Mucosa of descending colon (tissue), 3 donors: ENCODE measurements at places on chromosomes 3 and 15. TPM values are rescaled to one million over a fixed set of nuclear protein-coding genes. Genes with fewer than 3 reads are reported as not detected.

NDN gene
- total RNA-seq: 13.4 TPM

KNG1 gene
- total RNA-seq: 0.12 TPM

SMCO1 gene
- total RNA-seq: not detected

KLHL6 gene
- total RNA-seq: 1.9 TPM

CAMK2N2 gene
- total RNA-seq: 0.95 TPM

PAK6 gene
- 0.98 TPM for total RNA-seq

ISLR2 gene
- total RNA-seq: 0.38 TPM

THBS1 gene
- total RNA-seq: 209 TPM

DNA sequence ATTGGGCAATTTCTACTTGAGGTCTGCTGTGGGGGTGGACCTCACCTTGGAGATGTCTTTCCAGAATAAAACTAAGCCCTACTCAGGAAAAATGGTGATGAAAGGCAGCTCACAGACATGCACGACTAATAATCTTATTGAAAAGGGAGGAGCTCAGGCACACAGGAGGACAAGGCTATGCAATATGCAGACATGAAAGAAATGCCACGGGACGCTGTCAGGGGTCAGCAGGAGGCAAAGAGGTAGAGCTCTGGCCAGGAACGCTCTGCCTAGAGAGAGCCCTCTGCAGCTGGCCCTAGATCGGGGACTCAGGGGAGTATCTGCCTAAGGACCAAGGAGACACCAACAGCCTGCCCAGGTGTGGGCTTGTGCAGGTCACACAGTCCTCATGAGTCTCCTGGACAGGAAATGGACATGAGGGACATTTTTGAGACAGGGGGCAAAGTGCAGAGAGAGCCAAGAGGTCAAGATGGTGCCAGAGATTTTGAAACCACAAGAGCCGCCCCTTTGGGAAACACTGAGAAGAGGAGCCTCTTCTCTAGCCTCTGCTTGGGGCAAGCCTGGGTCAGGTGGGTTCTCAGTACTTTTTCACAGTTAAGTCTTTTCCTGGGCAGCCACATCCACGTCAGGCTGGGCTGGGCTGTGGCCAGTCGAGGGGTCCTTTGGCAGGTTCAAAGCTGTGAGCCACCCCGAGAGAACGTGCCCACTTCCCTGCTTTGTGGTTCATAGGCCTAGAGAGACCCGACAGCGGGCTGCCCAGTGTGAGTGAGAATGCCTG lies 23.2 kb downstream of the EAF1 start:
- no peak for DNase-seq

DNA sequence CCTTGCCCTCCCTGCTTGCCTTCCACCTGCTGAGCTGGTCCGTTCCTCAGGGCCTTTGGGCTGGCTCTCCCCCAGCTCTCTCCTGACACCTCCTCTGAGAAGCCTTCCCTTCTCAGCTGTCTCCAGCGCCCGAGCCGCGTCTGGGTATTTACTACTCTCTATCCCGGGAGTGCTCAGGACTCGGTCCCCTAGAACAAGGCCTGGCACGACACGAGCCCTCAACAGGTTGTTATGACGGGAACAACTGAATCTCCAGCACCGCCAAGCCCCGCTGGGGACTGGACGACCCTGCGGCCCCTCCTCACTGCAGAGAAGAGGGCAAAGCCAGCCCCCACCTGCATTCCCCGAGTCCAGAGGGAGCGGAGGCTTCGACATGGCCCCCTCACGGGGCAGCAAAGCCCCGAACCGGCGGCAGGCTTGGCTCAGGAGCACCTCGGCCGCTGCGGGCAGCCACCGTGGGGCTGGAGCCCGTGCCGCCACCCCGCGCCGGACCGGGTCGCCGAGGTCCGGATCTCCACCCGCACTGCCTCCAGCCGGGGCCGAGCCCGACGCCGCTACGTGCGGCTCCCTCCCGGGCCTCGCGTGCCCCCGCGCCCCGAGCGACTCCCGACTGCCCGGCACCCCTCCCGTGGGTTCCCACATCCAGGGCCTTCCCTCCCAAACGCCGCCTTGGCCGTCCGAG lies 792 bp downstream of the TPRA1 start:
- DNase-seq: no peak

- no peak for DNase-seq
These were observed 16.6 kb downstream of the DUOX1 start for GRCh38 chr15:45146405-45146804.

- no peak for DNase-seq
These were observed 470.5 kb downstream of the EPHA3 start for GRCh38 chr3:89577637-89578530.

DNA sequence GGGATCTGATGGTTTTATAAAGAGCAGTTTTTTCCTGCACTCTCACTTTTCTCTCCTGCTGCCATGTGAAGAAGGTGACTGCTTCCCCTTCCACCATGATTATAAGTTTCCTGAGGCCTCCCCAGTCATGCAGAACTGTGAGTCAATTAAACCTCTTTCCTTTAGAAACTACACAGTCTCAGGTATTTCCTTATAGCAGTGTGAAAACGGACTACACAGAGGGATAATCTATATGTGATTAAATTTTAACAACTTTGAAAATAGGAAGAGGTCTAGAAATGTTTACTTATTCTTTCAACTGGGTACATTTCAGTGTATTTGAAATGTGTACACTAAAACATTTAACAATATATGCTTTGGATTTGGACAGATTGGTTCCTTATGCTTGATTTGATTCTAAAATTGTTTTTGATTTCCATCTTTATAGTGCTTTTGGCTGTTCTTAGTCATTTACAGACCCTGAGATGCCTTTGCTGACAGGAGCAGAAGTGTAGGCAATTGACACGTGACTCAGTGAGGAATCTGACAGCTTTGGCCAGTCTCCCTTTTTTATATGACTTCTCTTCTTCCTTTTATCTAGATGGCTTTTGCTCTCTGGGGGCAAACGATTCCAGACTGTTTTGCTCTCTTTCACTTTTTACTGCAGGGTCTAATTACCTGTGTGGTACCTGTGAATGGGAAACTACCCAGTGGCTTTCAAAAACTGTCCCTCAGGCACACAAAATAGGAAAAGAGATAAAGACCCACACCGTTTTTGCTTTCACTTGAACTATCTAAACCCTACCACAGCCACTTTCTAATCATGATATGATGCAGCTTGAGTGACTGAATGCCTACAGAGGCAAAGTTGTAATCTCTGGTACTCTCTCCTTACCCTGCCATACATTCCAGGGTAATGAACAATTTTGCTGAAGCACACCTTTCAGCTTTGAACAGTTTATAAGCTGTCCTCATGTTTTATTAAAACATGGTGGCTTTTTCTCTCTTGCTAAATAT lies 422.6 kb downstream of the ROBO1 start:
- no peak for DNase-seq

DNA sequence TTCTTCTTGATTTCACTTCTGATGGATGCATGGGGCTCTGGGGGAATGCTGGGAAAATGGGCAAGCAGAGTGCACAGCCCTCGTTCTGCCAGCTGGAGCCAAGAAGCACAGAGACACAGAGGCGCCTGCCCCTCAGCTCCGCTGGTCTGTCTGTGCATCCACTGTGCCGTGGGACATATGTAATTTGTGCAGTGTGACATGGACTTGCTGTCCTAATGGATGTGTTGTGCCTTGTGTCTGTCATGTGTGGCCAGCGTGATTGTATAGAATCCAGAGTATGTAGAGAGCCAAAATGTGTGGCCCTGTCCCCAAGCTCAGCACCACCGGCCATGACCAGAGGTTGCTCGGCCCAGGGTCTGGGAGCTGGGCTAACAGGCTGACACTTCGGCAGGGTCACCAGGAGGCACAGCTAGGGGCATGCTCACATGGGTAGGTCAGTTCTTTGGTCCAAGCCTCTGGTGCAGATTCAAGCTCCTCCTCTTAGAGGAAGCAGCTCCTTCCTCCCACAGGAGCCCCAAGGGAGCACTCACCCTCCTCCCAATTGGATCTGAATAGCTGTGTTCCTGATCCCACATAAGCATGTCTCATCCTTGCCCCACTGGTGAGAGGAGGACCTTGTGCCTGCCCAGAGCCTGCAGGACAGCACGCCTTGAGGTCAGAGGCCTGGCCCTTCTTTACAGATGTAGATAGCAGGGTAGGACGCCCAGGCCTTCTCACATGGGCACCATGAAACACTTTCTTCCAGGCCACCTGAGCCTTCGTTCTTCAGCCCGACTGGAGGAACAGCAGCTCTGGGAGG lies 100.8 kb upstream of the ABHD17C start:
- DNase-seq: no peak

DNA sequence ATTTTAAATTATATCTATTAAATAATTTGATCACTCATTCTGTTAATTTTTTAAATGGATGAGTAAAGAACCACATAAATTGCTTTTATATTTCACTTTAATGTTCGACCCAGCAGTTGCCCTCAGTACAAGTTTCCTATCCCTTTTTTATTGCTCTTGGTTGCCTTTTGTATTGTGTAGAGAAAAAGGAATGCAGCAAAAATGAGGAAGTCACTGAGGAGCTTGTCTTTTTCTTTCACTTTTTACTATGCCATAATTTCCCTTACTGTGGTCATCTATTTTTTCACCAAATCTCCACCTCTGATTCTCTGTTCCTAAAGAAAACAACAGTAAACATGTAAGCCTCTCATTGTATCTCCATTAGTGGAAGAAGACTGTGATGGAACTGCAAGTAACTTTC lies 122.7 kb downstream of the B3GALNT1 start:
- DNase-seq: no peak

- DNase-seq: no peak
These were observed 286.4 kb downstream of the EPHB1 start for GRCh38 chr3:135081451-135081850.

DNA sequence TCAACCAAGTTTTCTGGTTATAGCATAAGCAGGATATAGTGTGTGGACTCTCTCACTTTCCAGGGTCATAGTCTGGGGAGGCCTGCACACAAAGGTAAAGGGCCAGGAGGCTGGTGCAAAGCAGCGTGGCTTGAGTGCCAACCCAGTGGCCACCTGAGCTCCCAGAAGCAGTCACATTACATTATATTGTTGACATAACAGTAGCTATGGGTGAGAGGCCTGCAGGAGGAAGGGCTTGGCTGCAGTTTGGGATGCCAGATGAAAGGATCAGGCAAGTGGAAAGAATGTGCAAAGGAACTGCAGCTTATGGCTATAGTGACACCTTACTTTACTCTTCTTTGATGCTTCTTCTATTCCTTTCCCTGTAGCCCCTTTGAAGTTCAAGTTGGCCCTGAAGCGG lies 96.5 kb downstream of the FLNB start:
- DNase-seq: no peak

DNA sequence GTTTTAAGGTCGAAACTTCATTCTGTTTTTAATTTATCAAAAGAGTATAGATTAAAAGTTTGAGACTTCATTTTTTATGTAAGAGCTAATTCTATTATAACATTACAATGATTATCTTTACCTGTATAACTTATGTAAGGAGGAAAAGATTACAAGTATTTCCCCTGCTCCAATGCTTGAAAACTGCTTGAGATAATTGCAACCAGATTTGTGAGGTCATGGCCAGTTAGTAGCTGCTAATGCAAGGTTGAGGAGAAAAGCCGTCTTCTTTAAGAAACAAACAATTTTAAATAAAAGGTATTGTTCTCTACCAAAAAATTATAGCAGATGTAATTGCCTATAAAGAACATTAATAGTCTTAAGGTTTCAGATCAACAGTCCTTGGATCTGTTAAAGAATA lies 208.3 kb upstream of the UBE2E2 start:
- DNase-seq: no peak

- DNase-seq: no peak
These were observed 58.1 kb downstream of the OSBPL10 start for GRCh38 chr3:31922962-31923361.

DNA sequence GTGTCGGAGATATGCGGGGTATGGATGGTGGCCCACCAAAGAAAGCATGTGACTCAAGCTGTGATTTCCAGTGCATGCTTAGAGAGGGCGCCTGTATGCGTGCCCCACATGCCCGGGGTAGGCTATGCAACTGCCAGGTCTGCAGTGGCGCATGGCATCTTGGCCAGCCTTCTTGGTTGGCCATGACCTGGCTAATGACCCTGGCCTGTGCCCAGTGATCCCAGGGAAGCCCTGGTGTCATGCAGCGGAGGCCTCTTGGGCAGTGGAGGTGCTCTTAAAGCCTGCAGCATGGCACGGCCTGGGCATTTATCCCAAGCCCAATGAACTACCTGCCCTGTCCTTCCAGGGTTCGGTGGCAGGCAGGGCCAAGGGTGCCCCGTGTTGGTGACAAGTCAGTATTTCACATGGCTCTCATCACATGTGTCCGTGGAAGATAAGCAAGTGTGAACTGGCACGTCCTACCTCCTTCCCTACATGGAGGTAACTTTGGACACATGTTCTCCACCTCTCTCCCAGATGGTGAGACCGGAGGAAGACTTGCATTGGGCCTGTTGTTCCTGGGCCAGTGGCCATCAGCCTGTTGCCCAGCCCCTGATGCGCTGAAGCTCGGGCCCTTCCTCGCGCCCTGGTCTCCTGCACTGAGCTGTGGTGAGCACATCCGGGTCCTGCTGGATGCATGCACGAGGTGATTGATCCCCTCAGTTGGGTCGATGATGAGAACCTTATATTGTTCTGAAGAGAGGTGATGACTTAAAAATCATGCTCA lies 192.0 kb downstream of the UBE3A start:
- DNase-seq: peak; percentile 6

- DNase-seq: no peak
These were observed 85.1 kb upstream of the FLNB start for GRCh38 chr3:57923101-57923500.

DNA sequence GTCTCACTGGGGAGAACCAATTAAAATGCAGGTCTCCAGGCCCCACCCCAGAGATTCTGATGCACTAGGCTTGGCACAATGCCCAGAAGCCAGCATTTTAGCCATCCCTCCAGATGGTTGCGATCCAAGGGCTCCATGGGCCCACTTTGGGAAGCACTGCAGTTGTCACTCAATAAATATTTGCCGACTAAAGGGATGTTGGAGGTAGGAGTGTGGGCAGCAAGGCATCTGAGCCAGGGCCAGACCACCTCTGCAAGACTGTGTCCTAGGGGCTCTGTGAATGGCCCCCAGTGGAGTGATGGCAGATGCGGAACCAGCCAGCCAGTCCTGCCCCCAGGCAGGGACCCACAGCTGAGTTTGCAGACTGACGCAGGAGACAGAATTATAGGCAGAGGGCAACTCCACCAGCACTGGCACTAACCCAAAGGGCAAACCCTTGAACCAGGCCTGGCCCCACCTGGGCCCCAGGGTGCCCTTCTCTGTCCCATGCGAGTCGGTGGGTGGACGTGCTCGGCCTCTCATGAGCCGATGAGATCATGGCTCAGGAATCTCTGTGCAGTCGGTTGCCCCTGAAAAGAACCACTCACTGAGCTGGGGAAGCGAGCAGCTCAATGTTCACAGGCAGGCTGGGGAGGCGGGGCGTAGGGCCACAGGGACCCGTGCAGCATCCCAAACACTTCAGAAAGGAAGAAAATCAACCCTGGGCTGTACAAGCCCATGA lies 49.7 kb downstream of the SEMA5B start:
- no peak for DNase-seq

GRCh38 chr3:132009241-132009640 lies 25.6 kb downstream of the CPNE4 start:
- DNase-seq: no peak

DNA sequence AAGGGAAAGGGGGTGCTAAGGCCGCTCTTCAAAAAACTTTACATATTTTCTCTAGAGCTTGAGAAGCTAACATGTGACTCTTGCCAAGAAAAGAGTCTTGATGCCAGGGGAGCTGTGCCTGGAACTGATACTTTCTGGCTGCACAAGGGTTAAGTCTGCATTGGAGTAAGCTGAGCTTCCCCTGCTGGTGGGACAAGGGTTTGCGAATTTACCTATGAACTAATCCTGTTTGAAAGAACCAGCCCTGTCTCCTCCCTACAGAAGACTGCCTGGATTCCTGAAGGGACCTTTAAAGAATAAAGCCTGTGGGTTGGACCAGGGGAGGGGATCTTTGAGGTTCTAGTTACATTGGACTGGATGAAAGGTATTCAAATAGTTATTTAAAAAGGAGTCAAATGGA lies 58.3 kb upstream of the EPHA3 start:
- DNase-seq: no peak

GRCh38 chr3:150335631-150336030 lies 72.5 kb upstream of the TSC22D2 start:
- DNase-seq: no peak
